Amniotic stem cell (primary cell): ENCODE measurements at places on chromosomes 7 and 10.

GRCh38 chr7:27663989-27664331, 1.3 kb upstream of the HIBADH start:
- DNase-seq, result no peak

GRCh38 chr7:92783260-92784201, 52.8 kb downstream of the CDK6 start:
- DNase-seq, result no peak

GRCh38 chr7:113809581-113809980, 109.2 kb downstream of the PPP1R3A start:
- no peak for DNase-seq

- DNase-seq, result peak; percentile 23
These were observed 3.7 kb downstream of the ABHD11 start for GRCh38 chr7:73734619-73735527.

- DNase-seq, result no peak
These were observed 203.1 kb downstream of the TFEC start for GRCh38 chr7:115827305-115828045.

DNA sequence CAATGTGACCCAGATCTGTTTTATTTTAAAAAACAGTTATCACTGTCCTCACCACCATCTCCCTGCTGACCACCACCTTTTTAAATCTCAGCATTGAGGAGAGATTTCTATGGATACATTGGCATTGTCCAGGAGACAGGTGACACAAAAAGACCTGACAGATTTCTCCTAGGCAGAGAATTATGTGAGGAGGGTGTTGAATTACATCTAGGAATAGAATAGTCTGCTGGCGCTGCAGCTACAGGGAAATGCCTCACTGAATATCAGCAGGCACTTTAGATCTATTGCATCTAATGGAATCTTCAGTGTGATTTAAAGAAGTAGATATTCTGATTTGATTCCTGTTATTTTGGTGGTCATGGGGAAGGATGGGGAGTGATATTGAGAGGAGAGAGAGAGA, 593.5 kb downstream of the NRG3 start:
- DNase-seq, result no peak

DNA sequence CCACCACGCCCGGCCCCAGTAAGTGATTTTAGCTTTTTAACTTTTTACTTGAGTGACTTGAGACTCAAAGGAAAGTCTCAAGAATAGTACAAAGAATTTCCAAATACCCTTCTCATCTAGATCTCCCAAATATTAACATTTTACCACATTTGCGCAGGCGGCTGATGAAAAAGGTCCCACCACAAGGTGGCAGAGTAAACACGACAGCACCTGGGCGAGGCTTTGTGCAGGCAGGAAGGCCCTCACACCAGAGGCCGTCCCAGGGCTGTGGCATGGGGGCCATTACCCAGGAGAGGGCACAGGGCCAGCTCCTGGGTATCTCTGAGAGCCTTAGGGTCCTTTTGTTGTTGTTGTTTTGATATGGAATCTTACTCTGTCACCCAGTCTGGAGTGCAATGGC, 50.0 kb upstream of the WIPI2 start:
- no peak for DNase-seq

- no peak for DNase-seq
These were observed 290.1 kb downstream of the TCERG1L start for GRCh38 chr10:131021246-131021895.

DNA sequence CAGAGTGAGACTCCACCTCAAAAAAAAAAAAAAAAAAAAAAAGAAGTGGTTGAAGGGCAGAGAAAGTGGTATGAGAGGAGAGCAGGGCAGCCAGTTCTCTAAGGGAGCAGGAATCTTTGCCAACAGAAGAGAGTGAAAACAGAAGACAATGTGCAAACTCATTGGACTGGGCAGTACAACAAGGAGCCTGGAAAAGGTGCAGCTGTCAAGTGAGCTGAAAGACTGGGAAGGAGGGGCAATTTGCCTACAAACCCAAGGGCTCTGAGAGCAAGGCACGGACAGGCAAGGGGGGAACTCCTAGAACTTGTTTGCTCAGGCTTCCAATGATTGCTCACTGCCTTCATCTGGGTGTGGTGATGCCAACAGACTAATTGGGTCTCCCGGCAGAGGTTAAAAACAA, 9.5 kb downstream of the ACTR1A start:
- no peak for DNase-seq

- DNase-seq, result no peak
These were observed 63.7 kb upstream of the AOAH start for GRCh38 chr7:36787933-36788378.

DNA sequence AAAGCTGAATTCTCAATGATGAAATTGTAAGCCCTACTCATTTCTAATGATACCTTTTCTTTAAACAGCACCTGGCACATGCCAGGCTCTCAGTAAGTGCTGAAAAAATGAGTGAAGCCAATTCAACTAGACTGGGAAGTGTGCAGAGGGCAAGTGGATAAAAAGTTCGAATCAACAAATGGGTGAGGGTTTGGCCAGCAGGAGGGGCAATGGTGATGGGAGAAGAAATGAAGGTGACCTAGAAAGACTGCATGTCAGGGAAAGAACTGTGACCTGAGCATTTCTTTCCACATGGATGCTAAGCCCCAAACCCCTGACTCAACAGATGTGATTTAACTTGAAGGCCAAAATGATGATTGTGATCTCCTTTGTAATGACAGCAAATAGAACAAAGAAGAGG, 54.6 kb downstream of the DKK1 start:
- DNase-seq, result no peak

GRCh38 chr7:516216-516605, 3.4 kb downstream of the PDGFA start:
- DNase-seq, result no peak

- no peak for DNase-seq
These were observed 633.8 kb upstream of the IGFBP3 start for GRCh38 chr7:46554688-46555422.

- no peak for DNase-seq
These were observed 25.6 kb upstream of the CRTAC1 start for GRCh38 chr10:98055841-98056516.

DNA sequence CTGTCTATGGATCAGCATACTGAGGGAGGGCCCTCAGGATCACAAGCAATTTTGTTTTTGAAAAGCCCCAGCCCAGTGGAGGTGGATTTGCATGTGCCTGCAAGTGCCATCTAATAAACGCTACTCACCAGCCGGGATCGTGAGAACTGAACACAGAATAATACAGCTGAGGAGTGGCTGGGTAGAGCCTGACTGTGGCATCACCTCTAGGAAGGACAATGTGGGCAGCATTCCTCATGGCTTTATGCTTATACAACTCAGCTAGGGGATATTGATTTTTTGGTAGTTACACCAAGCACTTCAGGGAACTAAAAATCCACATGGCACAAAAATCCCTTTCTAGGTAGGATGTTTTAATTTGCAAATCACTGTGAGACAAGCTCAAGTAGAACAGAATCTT, 72.7 kb upstream of the PALS2 start:
- DNase-seq, result no peak

GRCh38 chr7:70595370-70595754, 536.6 kb upstream of the GALNT17 start:
- no peak for DNase-seq

GRCh38 chr10:61029411-61029810, 85.4 kb upstream of the RHOBTB1 start:
- no peak for DNase-seq

- DNase-seq, result no peak
These were observed 66.4 kb upstream of the SHH start for GRCh38 chr7:155878674-155879073.

GRCh38 chr7:47143339-47143738, 438.6 kb downstream of the TNS3 start:
- DNase-seq, result peak; percentile 47

GRCh38 chr10:97463363-97464132, 17.6 kb downstream of the ZDHHC16 start:
- no peak for DNase-seq

DNA sequence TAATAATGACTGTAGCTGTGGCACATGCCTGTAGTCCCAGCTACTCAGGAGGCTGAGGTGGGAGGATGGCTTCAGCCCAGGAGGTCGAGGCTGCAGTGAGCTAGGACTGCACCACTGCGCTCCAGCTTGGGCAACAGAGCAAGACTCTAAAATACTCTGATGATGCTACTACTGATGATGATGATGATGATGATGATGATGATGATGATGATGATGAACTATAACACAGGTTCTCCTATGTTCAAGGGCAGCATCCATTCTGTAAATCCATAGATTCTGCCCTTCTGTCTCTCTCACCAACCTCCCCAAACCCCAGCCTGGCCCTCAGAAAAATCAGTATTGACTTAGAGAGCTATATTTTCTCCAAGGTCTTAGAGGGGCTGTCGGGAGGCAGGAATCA, 22.8 kb upstream of the EN2 start:
- DNase-seq, result no peak

DNA sequence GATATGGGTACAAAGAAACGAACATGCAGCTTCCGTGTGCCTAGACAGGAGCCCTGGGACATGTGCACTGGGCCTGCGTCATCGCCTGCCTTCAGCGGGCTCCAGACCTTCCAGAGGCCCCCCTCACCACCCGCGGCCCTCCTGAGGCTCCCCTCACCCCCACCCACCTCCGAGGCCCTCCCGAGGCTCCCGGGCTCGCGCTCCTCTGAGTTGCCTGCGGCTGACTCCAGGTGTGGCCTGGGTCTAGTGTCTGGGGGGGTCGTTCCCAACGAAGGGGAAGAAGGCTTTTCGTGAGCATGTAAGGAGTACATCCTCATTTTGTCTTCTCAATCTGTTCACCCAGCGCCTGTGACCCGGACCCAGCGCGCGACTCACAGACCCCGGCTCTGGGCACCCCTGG, 177.3 kb upstream of the ZNF32 start:
- no peak for DNase-seq

DNA sequence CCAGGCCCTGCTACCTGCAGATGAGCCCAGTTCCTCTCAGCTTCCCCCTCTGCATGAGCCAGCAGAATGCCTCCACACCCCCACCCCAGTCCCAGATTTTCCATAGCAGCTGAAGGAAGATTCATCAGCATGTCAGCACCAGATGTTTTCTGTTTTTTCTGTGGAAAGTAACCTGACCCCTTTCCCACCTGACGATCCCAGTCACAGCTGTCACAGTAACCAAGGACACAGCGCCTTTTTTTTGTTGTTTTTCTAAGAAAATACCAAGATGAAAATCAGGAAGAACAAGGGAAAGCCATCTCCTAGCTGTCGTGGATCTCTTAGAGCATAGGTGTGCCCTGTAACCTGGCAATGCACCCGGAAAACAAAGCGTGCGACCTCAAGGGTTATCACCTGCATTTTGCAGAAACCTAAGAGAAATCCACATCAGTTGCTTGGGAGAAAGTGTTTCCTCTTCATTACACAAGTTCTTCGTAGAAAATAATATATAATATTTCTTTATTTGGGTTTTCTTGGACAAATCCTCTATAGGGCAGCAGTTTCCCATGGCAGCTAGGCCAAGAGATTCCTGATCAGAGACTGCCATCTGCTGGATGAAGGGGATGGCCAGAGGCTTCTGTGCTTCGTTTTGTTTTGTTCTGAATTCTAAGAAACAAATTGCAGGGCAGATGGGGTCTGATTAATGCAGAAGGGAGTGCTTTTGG, 401.9 kb downstream of the TNS3 start:
- peak; percentile 19 for DNase-seq

DNA sequence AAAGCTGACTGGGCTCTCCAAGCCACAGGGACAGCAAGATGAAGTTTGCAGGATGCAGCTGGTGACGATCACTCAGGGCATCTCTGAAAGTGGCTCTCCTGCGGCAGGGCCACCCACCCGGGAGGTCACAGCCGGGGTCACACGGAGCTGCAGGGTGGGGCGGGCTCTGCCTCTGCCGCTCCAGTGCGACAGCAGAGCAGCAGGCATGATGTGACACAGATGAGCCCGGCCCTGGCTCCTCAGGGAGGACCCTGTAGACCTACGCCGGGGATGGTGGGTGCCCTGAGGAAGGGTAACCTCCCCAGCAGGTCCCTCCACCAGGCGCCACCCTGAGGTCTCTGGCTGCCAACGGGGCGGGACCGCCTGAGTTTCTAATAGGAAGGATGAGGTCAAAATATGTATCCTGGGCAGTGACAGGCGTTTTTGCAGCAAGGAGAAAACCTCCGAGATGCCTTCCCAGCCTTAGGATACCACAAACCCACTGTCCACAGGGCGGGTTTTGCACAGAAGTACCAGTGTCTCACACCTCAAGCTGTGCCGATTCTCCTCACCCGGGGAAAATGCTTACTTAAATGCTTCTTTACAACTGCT, 114.8 kb upstream of the DIP2C start:
- no peak for DNase-seq

DNA sequence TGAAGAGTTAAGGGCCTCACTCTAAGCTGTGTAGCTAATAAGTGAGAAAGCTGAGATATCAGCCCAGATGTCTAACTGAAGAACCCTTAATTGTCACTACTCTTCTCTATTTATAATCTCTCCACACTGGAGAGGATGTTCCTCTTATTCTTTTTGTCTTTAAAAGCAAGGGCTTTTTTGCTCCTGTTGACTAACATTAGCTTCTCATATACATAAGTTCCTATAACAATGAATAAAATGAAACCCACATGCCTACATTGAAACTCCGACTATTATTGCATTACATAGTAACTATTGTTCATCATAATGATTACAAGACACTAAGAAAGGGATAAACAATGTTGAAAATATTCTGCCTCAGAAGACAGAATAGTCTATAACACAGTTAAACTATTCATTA, 67.1 kb downstream of the GNAT3 start:
- DNase-seq, result no peak

DNA sequence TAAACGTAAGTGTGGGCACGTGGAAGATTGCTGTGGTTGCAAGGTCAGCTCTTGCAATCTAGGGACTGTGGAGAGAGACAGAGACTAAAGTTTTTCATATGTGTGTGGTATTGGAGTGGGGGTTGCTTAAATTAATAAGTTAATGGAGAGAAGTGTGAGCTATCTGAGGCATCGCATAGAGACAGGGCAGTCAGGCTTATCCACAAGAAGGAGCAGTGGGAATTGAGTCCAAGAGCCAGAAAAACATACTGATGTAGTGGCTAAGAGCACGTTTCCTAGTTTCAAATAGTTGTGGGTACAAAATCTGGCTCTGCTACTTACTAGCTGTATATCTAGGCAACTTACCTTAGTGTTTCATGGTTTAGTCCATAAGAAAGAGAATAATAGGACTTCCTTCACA, 65.8 kb downstream of the SORCS3 start:
- DNase-seq, result no peak

DNA sequence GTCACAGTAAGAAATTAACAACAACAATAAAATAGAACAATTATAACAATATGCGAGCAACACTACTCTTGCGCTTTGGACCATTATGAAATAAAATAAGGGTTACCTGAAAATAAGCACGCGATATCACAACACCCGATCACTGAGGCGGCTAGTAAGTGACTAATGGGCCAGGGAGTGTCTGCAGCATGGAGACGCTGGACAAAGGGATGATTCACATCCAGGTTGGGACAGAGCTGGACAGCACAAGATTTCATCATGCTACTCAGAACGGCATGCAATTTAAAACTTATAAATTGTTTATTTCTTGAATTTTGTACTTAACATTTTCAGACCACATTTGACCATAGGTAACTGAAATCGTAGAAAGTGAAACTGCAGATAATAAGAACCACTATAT, 15.6 kb downstream of the HIBADH start:
- no peak for DNase-seq

GRCh38 chr7:39528849-39529248, 37.4 kb upstream of the YAE1 start:
- no peak for DNase-seq

- DNase-seq, result no peak
These were observed 440.5 kb downstream of the SEMA3D start for GRCh38 chr7:84746353-84746752.

GRCh38 chr7:1432411-1433082, 26.7 kb downstream of the MICALL2 start:
- DNase-seq, result peak; percentile 19
